ENCODE measurements at places on chromosomes 3 and 15.

DNA sequence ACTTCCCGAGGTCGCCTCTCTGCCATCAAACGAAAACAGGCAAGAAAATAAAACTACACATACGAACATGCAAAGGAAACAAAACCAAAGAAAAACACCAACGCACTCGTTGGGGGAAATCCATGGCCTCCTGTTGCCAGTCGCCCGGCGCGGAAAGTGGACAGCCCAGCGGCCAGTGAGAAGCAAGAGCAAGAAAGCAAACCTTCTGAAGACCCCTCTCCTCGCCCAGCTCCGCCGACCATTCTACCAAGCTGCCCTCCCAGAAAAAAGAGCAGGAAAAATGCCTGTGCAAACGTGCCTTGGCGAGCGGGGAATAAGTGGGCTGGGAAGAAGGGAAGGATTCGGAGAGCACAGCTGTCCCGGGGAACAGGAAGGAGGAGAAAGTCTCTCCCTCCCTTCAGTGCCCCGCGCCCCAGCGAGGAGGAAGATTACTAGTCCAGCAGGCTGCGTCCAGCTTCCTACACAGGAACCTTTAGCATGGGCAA lies 802 bp upstream of the NECTIN3 start:
- DNase-seq = no peak

DNA sequence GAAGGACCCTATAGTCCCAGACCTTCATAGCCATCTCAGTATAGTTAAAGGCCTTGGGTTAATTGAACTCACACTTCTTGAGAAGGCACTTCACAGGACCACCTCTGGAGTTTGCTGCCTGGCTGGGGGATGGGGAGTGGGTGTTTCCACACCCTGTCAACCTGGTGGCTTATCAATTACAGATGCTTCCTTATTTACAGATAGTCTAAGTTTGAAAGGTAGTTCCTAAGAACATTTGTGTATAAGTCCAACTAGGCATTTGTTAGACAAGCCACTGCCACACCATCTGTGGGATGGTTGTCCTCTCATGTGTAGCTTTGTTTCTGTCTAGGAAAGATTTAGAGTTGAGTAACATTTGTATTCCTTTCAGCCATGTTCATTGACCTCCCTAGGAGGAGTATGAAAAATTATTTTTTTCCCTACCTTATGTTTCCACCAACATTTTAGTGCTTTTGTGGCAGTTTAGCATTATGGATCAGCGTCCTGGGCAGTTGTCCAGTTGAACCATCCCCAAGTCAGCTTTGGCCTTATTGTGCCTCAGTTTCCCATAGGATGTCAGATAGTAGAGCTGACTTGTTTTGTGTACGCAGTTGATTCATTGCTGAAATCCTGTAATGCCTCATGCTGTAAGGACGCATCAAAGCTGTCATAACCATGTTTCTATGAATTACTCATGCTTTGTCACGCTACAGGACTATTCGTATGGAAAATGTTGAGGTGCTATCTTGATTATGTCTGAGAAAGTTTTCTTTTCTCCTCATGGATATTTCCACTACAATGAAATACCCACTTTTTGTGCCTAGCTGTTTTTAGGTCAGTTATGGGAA lies 21.2 kb upstream of the SIAH2 start:
- no peak for DNase-seq

- no peak for DNase-seq
Measured at GRCh38 chr3:126472277-126473006, 3.2 kb downstream of the ZXDC start.

DNA sequence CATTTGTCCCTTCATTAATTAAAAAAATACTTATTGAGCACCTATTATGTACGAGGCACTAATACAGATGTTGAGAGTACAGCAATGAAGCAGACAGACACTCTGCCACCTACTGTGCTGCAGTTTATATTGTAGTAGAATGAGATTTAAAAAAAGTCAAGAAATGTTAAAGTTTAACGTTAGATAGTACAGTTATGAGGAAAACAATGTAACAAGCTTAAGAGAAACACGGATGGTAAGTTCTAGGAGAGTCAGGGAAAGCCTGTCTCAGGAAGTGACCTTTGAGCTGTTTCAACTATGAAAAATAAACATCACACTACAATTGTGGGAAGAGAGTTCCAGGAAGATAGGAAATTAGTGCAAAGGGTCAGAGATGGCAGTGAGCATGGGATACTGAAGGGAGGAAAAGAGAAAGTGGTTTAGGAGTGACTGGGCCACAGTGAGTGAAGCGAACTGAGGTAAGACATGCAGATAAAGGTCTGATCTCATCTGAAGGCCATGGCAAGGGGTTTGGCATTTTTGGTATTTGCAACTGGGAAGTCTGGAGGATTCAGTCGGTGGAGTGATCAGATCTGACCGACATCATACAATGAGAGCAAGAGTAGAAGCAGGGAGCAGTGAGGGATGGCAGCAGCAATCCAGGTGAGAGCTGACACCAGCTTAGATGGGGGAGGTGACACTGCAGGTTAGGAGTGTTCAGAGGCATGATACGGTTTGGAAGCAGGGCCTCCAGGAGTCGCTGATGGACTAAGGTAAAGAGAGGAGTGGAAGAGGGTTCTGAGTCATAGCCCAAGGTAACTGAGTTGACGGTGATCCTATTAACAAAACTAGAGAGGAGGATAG lies 28.5 kb downstream of the PLSCR4 start:
- no peak for DNase-seq

- DNase-seq = no peak
Measured at GRCh38 chr3:47571391-47572175, 7.1 kb downstream of the CSPG5 start.

- DNase-seq = no peak
Measured at GRCh38 chr15:67945951-67946700, 106.3 kb upstream of the RNU6-1 start.

DNA sequence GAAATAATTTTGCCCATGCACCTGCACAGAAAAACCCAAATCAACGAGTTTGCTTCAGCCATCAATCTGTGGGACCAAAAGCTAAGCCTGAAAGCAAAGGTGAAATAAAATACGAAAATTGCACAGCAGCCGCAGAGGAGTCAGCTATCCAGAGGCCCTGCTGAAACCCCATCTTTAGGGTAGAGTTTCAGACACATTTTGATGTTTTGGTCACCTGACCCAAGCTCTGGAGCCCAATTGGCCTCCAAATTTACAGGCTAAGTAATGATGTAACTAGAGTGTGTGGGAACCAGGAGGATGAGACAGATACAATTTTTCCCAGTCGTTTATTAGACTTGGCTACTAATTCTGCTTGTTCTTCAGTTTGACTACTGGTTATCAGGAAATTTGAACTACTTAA lies 308.6 kb upstream of the ATP11B start:
- no peak for DNase-seq

DNA sequence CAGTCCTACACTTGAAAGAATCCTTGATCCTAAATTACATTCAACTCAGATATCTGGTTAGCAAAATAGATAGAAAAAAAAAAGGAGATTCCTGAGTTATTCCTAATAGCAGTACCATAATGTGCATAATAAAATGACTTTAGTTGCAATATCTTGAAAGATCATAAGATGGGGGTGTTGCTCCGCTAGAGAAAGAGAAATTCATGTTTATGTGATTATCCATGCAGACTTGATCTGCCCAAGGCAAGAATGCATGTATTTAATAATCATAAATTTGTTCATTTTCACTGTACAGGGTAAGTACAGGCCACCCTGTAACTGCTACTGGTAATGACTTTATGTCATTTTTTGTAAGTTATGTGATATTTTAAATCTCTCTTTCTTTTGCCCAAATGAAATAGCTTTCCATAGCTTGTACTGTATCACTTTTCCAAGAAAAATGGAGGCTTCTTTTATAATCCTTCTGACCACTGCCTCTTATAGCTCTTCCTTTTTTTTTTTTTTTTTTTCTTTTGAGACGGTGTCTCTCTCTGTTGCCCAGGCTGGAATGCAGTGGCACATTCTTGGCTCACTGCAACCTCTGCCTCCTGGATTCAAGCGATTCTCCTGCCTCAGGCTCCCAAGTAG lies 84.6 kb downstream of the HCN4 start:
- DNase-seq = no peak

GRCh38 chr3:43389388-43390254 lies 103.3 kb downstream of the SNRK start:
- peak; percentile 46 for DNase-seq

- DNase-seq = no peak
Measured at GRCh38 chr3:172262991-172263608, 185.2 kb downstream of the GHSR start.

- DNase-seq = no peak
Measured at GRCh38 chr3:186247821-186248814, 113.9 kb downstream of the DGKG start.

- DNase-seq = no peak
Measured at GRCh38 chr15:85531083-85531482, 150.7 kb downstream of the AKAP13 start.

GRCh38 chr15:50280271-50280670 lies 14.7 kb upstream of the HDC start:
- no peak for DNase-seq

DNA sequence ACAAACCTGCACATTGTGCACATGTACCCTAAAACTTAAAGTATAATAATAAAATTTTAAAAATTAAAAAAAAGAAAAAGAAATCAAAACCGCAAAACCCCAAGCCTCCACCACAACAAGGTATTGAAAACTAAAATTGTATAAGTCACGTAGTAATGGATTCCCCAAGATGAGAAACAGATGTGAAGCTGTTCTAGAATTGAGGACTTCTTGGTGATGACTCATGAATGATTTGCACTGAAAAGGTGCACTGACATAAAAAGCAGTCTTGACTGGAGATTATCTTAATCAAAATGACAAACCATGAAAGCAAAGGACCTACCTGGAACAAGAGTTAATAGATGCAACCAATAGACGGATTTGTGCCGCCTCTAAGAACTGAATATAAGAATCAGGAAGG lies 225.8 kb downstream of the MYRIP start:
- no peak for DNase-seq

DNA sequence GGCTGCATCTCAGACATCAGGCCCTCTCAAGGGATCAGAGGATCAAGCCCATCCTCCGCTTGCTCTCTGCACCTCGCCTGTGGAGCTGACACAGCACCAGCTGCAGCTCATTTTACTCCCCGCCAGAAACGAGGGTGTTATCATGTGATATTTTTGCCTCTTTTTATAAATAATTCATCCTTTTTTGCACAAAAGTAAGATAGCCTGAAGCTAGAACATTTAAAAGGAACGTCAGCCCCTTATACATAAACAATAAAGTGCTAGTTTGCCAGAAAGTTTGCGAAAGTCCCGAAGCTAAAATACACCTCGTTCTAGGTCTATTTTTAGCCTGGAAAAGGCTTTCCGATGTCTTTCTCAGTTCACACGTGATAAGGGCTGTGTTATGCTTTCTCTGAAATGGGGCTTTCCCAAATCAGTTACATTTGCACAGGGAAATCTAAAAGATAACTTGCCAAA lies 9.6 kb upstream of the FAM174B start:
- DNase-seq = no peak

DNA sequence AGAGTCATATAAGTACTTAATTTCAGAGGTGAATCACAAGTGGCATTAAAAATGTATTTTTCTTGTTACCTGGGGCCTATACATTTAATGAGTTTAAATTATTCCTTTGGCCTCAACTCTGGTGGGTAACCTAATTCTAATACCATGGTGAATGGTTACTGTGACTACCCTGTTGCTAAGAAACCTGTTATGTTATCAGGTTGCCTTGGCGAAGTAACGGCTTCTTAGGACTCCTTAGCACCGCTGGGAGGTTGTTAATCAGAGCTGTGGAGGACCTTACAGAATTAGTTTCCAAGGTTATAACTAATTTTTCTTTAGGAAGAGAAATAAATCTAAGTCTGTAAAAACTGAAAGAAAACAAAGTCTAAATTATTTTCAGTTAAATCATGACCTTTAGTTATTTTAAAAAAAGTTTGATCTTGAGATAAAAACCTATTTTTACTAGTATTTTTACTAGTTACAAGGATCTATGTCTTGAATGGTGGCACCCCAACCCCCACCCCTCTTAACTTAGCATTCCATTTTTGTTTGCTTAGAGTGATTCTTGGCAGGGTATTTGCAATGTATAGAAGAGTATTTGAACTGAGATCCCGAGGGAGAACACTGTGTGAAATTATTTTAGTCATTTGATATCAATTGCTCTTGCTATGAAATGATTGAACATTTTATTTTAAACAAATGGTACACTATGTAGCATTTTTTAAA lies 155.5 kb downstream of the FNDC3B start:
- DNase-seq = no peak

DNA sequence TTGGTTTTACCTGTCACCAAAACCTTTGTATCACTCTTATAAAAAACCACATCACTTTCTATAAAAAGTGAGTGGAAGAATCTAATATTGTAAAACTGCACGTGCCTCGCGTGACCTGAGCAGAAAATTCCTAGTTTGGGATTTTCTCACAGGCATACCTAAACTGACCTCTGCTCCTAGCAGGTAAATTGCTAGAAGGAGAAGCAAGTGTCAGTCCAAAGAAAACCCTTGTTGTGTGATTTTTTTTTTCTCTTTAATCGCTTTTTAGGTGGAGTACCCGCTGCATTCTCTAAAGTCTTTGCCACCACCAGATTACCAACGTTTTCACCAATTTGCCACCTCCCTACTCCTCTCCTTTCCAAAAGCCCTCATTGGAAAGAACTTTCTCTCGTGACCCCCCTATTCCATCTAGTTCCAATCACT lies 534 bp upstream of the UBE2E1 start:
- DNase-seq = no peak

DNA sequence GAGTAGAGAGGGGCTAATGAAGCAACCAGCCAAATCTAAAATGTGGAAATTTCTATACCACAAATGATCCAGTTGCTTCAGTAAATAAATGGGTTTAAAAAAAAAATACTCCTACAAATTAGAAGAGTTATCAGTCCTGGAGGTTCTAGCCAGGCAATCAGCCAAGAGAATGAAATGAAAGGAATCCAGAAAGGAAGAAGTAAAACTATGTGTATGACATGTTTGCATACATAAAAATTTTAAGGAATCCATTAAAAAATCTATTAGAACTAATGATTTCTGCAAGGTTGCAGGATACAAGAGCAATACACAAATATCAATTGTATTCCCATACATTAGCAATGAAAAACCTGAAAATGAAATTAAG lies 9.6 kb downstream of the MESP2 start:
- DNase-seq = no peak

- no peak for DNase-seq
Measured at GRCh38 chr15:77865701-77866100, 211.8 kb downstream of the TBC1D2B start.

DNA sequence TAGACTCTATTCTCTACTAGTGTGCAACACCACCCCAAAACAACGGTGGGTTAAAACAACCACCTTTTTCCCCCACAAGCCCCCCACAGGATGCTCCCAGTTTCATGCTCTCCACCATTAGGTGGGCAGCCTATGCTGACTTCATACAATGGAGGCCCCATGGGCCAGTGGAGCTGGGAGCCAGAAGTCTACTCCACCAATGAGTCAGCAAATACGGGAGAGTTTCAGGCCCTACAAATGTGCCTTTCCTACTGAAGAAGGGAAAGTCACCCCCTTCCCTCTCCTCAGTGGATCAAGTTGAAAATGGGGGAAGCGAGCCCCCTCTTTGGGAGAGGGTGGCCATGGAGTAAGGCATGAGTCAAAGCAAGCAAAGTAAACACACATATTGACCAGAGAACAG lies 278.6 kb downstream of the NTRK3 start:
- DNase-seq = no peak

GRCh38 chr15:79209116-79209515 lies 73.4 kb upstream of the ANKRD34C start:
- DNase-seq = no peak

Measured in stimulated activated CD8-positive, alpha-beta memory T cell treated with anti-CD3 and anti-CD28 coated beads, Interleukin-2, amount 100 ng/mL, for 1 hour (primary cell).